Panc1 (cell line): ENCODE measurements at places on chromosomes 4 and X. TPM values are rescaled to one million over a fixed set of nuclear protein-coding genes. Genes with fewer than 3 reads are reported as not detected.

DNA sequence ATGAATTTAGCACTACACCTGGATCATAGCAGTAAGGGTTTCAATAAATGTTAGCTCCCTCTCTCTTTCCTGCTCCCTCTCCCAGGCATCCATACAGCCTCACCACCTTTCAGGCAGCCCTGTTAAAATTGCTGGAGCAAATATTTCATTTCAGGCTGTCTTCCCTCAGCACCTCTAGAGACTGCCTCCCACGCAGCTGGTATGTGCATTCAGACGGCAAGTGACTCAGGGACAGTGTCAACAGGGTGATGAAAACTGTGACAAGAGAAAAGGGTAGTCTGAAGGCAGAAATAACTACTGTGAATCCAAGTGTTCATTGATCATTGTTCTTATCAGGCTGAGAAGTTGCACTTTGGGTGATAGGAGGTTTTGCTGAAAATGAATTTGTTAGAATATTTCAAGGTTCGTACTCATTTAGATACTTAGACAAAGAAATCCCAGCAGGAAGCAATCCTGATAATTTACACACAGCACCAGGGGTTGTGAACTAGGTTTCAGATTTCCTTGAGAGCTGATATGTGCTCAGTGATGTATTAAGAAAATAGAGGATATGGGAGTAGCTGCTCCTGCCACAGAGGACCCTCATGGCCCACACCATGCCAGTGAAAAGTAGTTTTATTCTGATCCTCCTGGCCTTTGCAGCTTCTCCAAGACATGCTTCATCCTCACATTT, 424.2 kb downstream of the FGF13 start:
- no peak for DNase-seq

DNA sequence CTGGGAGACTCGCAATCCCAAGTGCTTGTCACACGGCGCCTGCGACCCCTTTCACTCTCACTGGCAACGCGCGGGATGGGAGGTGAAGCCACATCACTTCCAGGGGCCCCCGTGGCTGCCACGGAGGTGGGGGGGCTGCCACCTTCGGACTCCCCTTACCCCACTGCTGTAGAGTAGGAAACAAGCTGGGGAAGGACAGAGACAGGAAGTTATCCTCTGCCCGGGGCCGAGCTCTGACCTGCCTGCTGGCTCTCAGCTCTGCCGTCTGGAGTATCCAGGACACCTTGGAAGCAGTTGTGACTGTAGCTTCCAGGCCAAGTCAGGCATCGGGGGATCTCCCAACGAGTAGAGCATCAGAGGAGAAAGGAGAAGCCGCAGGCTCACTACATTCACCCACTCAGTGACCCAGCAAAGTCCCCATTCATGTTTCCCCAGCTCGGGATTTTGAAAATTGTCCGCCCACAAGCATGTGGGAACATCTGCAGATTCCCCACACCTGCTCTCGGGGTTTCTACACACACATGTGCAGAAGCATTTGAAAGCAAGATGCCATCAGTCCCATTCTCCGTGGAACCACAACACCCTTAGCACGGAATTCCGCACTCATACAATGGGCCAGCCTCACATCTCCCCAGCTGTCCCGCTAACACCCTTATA, 10.8 kb downstream of the PDZD4 start:
- no peak for DNase-seq

GRCh38 chr4:27398631-27399310, 538.1 kb downstream of the STIM2 start:
- DNase-seq = no peak

GRCh38 chr4:110139815-110140214, 58.6 kb downstream of the ELOVL6 start:
- no peak for DNase-seq

GRCh38 chr4:131370846-131371245, 1778.2 kb upstream of the PCDH10 start:
- DNase-seq = no peak

DNA sequence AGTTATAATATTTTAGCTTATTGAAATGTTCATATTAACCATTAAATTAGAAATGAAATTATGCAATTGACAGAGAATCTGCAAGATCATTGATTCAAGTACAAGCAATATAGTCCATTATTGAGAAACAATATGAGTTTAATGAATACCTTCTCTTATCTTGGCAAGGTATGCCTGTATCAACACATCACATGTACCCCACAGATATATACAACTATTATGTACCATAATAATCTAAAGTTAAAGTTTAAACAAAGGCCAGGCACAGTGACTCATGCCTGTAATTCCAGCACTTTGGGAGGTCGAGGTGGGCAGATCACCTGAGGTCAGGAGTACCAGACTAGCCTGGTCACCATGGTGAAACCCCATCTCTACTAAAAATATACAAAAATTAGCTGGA, 514.7 kb downstream of the PCDH7 start:
- no peak for DNase-seq

- DNase-seq = no peak
These were observed 11.5 kb upstream of the HOPX start for GRCh38 chr4:56692576-56692975.

DNA sequence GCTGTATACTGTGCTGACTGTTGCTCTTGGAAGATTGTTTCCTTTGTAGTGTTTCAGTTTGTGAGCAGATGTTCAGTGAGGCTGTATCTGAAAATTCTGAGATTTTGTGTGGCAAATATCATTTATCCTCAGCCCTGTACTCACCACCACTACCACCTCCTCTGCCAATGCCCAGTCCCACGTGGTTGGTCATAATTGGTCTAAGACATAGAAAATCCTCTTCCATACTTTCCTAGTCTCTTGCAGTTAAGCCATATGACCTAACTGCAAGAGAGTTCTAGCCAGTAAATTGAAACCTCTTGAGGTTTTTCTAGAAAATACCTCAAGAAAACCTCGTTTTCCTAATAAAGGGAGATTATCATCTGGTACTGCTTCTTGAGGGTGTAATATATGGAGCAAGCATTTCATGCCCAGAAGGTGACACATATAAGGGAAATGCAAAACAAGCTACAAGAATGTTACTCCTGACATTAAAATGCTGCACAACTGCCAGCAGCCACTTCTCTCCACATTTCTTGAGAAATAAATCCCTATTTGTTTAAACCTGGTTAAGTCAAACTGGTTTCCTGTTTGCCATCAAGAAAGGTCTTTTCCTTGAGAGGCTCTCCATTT, 32.8 kb downstream of the ABCE1 start:
- no peak for DNase-seq

GRCh38 chr4:37245391-37245954, 930 bp downstream of the NWD2 start:
- no peak for DNase-seq

- no peak for DNase-seq
These were observed 96.1 kb upstream of the FAM9A start for GRCh38 chrX:8897259-8897658.

Gene RAB41
- not detected for total RNA-seq

Gene CSAG3
- total RNA-seq = 0.26 TPM

Gene ENPEP
- not detected for total RNA-seq

Gene MAGED4B
- 2.6 TPM for total RNA-seq
